ENCODE measurements at places on chromosomes 11 and 22. TPM values are rescaled to one million over a fixed set of nuclear protein-coding genes. Genes with fewer than 3 reads are reported as not detected.

The DRICH1 gene
- total RNA-seq, result 0.72 TPM

The SHISAL1 gene
- 0.47 TPM for total RNA-seq

The P2RY2 gene
- total RNA-seq, result 1.1 TPM

The DAGLA gene
- total RNA-seq, result 2.6 TPM

DNA sequence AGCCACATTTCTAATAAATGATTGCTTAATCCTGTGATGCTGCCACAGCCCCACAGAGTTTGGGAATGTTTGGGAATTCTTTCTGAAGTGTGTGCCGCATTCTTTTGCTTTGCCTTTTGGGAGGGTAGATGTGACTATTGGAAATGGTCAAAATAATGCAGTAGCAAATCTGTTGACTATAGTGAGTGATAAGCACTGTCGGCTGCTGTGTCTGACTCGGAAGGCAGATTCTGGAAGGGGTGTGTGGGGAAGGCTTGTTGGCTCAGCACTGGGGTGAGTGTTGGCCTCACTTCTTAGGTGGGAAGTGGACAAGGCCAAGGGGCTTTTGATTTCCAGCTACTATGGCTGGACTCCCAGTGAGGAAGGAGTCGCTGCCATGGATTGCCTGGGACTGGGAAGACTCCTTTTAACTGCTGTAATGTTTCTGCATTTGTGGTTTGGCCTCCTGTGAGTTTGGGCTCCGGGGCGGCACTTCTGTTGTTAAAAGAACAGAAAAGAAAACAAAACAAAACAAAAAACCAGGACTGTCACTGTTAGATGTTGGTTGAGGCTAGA is 20.1 kb downstream of the ZBTB16 start:
- DNase-seq, result no peak

DNA sequence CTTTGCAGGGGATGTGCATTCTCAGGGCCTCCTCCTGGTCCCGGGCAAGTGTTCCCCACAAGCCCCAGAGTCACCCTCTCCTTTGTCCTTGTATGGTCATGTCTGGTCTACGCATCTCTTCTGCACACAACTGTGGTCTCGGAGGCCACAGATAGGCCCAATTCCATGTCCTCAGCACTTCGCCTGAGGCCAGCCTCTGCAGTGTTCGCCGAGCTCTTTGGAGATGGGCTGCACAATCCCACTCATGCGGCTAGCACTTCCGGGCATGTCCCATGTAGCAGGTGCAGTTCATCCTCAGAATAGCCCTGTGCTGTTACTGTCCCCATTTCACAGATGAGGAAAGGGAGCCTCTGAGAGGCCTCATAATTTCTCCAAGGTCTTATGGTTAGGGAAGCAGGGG is 7.6 kb downstream of the PARVG start:
- DNase-seq, result no peak

The SPDYC gene
- not detected for total RNA-seq

DNA sequence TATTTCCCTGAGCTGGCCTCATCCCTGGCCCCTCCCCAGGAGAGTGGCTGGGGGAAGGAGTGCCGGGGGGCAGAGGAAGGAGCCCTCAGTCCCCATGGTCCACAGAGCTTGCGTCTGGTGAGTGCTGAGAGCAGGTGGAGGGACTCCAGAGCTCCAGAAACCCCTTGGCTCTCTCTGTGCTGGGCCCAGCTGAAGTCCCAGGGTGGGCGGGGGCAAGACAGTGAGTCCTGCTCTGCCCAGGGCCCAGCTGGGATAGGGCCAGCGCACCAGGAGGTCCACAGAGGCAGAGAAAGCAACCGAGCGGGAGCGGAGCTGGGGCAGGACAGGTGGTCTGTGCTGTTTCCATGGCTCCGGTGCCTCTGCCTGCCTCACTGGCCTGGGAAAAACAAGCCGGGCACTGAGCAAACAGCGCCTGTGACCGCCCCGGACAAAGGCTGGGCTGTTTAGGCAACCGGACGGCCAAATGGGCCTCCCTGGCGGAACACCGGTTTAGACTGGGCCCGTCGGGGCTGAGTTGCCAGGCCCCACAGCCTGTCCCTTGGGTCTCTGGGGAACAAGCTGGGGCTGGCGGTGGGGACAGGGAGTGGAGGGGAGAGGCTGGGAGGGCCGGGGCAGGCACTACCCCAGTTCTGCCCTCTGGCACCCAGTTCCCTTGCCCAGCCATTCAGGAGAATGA is 34.1 kb upstream of the WNT7B start:
- no peak for DNase-seq

DNA sequence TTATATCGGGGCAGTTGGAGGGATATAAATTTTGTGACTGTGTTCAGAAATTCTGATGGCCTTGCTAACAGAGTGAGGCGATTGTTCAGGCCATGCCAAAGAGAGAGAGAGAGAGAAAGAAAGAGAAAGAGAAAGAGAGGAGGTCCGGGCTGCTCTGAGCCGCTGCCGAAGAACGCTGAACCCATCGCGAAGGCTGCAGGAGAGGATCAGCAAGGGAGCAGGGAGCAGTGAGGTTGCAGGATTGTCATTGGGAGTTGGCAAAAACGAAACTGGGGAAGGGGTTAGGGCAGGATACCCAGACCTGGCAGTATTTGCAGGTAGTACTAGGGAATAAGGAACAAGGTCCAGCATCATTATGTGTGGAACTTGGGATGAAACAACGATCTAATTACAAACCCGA is 537.1 kb downstream of the INSC start:
- DNase-seq, result no peak

GRCh38 chr11:34565417-34566207 is 52.0 kb upstream of the ELF5 start:
- no peak for DNase-seq

The GAL gene
- not detected for total RNA-seq

All from omental fat pad (tissue), 4 donors.